Activated T-helper 1 cell treated with anti-CD3 and anti-CD28 coated beads, Interleukin-2, amount 50 U/mL, for 16 hours (primary cell): ENCODE measurements at places on chromosomes 2 and 18.

GRCh38 chr18:28855524-28855923 is 678.6 kb upstream of the CDH2 start:
- DNase-seq, result no peak

DNA sequence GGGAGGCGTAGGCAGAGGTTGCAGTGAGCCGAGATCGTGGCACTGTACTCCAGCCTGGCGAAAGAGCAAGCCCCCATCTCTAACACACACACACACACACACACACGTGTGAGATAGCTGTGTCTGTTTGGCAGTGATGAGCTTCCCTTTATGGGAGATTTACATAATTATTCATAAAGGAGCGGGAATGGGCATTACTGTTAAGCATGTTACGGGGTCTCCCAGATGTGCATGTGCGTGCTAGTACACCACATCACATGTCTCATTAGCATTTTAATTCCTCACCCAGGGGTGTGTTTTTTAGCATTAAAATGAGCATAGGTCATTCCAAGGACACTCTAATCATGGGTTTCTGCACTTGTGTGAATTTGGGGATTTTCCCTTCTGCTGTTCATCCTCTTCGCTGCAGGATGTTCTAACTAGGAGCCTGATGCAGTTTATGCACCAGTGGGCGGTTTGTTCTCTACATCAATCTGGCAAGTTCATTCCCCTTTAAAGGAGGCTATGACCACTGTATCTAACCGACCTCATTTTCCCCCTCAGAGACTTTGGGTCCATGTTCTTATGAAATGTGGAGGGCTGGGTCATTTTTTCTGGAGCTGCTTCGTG is 1.0 kb upstream of the FAM178B start:
- DNase-seq, result no peak

DNA sequence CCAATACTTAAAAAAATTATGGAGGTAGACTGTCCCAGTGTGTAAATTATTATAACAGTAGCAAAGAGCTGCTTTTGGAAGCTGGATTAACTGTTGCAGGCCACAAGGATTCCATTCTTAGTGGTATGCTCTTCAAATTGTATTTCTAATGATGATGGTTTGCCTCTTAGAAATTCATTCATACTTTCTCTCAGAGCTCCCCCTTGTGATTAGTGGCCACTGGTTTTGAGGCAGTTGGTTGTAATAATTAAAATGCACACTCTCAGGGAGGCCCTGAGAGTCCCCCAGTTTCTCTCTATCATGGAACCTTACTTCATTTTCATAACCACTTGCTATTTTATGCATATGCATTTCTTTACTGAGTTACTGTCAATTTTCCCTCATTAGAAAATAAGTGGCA is 122.5 kb downstream of the PLA2R1 start:
- DNase-seq, result no peak

DNA sequence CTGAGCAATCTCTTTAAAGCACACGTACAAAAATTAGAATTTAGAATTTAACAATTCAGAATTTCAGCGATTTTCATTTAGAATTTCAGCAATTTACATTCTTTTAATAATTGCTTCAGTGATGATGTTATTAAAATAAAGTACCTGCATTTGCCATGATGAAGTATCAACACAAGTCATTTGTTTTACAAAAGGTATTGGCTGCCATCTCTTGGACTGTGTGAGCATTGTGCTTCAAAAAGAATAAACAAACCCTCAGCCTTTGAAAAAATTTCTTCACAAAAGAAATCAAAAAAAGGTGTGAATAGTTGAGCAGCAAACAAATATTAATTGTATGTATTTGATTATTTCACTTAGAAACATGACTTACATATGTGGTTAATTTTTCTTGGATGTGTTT is 27.1 kb upstream of the ZC3H15 start:
- DNase-seq, result no peak

GRCh38 chr18:53534203-53534602 is 690.3 kb downstream of the MBD2 start:
- DNase-seq, result no peak

DNA sequence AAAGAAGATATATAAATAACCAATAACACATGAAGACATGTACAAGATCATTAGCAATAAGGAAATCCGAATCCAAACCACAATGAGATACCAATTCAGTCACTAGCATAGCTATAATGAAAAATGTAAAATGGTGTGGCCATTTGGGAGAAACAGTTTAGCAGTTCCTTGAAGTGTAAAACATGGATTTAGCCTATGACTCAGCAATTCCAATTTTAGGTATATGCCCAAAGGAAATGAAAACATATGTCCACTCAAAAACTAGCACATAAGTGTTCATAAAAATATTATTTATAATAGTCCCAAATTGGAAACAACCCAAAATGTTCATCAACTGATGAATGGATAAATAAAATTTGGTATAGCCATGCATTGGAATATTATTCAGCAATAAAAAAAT is 165.5 kb upstream of the CRIM1 start:
- DNase-seq, result no peak

DNA sequence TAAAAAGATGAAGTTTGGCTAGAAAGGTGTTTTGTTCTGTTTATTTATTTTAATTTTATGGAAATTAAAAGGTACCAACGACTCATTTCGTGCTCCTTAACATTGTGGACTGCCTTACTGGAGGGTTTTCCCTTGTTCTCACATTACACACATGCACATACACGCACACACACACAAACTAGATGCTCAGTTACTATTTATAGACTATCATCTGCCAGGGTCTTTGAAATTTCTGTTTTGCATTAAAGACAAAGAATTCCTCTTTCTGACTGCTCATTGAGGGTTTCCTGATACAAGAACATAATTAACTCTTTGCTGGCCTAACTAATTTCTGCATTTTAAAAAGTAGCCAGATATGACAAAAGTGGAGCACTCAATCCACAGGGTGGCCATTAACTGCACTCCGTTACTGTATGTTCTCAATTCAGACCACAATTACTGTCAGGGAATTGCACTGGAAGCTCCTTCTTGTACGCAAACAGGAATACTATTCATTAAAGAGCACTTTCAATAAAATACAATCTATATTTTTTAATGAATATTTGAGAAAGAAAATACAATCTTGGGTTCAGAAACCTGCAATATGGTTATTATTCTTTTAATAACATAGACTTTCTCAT is 366.9 kb upstream of the GALNT5 start:
- DNase-seq, result no peak

DNA sequence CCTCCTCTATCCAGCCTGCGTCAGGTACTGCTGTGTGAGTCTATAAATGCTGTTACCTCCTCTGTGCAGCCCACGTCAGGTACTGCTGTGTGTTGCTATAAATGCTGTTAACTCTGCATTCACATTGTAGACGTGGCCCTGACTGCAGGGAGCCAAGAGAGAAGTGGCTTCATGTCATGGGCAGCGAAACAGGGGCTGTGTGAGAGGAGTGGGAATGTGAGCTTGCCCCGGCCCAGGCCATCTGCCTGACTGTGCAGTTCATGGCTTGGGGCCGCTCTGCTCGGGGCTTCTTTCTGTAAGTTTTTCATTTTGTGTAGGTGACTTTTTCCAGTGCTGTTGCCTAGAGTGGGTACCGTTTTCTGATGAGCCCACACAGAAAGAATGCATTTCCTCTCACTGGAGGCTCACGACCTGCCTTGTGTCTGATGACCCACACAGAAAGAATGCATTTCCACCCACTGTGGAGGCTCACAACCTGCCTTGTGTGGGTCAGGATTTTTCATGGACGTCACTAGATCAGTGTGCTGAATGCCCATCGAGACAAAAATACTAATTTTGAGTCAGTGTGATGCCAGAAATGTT is 104.5 kb downstream of the SNTG2 start:
- no peak for DNase-seq

DNA sequence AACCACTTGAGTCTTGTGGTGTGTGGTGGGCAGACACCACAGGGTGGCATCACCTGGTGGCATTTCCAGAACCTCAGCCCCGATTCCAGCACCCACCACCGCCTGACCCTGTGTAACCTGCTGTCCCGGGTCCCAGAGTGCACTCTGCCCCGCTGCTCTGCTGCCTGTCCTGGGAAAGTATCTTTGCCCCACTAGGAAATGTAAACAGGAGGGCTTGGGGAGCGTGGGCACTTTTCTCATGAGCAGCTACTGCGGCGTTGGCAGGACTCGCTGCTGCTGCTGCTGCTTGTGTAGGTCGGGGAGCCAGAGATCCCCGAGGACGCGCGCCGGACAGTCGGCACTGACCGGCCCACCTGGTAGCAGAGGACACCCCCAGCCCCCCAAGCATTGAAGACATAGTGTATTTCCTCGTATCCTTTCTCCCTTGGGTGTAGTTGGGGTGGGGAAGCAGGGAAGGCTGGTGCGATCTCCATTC is 13.4 kb downstream of the DTYMK start:
- no peak for DNase-seq

DNA sequence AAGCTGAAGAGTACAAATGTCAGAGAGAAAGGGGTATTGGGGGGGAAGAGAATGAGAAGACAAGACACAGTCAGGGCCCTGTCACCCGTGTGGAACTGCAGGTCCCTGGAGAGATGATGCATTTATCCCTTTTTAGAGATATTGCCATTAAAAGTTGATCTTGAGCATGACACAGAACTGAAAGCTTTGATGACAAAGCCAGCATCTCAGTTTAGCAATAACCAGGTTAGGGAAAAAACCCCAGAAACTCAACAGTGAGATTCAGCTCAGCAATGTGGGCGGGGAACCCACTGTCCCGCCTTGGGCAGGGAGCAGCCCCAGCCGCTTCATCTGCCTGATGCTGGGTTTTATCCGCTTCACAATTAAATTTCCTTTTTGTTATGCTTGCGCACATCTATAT is 181.1 kb downstream of the NEDD4L start:
- DNase-seq, result no peak

DNA sequence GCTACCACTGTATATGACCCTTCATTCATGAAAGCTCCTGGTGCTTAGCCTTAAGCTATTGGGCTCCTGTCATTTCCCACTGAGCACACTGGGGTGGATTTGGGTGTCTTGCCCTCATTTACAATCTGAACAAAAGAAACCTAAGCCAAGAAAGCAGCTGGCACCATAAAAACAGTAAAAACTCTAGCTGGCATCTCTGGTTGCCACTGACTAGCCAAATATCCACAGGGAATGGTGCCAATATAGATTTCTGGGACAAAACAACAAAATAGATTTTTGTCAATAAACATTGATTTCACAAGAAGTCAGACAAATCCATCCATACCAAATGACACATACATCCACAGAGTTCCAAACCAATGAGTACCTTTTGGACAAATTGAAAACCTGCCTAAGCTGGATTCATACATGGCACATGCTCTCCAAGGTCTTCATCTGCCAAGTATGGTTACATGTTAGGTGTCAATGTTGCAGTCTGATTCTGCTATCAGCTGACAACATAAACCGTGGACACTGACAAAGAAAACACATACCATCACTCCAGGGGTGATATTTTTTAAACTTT is 1081.5 kb upstream of the ZEB2 start:
- DNase-seq, result no peak

GRCh38 chr2:234632527-234633391 is 135.9 kb upstream of the ARL4C start:
- DNase-seq, result no peak
